GM20000 (cell line): ENCODE measurements at places on chromosomes 12 and 14.
A peak's percentile ranks its signal among the peaks of the same experiment; 100 is the strongest.

DNA sequence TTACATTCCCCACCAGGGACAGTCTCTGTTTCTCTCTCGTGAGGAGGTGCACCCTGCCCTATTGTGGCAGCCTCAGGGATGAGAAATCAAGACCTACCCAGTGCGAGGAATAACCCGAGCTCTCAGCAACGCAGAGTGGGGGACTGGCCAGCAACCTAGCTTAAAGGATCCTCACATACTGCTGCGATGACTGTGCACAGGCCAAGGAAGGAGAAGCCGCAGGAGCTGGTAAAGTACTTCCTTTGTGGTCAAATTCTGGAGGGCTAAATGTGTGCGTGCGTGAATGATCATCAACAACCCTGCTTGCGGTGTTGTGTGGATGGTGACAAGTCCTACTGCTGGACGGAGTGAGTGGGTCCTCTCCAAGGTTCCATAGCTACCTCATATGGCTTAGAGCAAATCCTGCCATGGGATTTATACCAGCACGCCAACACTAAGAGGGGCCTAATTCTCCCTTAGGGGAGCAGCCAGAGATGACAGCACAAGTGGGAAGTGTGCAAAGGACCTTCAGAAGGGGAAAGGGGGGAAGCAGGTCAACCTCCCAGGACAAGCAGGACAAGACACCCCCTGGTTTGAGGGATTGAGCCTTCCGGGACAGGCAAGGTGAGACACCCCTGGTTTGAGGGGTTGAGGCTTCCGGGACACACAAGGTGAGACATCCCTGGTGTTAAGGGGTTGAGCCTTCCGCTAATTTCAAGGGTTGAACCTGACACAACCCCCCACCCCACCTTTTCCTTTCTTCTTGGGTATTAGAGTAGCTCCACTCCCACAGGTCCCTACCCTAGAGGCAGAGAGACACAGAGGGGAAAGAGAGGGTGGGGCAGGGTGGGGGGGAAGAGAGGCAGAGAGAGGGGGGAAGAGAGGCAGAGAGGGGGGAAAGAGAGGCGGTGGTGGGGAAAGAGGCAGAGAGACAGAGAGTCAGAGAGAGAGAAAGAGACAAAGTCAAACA, 58.8 kb upstream of the AP4S1 start:
- no peak for DNase-seq

GRCh38 chr14:98847521-98848468, 424.2 kb downstream of the BCL11B start:
- DNase-seq: no peak

GRCh38 chr12:4169531-4169930, 104.0 kb upstream of the CCND2 start:
- DNase-seq: no peak

DNA sequence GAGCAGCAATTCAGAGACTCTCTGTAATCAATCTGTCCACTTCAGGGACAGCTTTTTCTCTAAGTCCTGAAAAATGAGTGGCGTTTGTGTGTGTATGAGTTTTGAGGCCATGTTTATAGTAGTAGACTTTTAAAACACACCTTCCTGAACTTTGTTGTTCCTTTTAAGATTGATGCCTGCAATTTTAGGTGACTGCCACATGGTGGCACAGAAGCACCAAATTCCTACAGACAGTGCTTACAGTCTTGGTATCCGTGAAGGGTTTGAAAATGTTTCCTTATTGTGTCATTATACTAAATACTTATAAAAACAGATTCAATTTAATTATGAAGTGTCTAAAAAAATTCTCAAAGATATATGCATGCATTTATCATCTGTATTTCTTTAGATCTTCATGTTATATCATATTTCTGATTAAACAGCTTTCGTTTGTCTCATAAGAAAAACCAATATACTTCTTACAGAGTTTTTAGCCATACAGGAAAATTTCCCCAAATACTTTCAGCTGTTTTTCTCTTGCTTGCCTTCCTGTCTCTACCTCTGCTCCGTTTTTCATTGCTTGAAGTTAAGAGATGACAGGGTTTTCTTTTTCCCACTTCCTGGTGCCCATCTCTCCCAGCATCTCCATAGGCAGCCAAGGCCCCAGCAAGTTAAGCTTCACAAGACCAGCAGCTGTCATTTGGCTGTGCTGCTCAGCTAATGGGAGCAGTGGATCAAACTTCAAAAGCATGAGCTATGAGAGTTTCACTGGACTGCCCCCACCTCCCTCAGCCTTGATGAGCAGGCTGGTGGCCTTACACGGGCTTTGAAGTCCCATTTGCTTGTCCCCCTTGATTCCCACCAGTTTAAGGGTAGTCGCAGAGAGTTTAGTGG, 259.6 kb downstream of the AKAP6 start:
- DNase-seq: peak; percentile 30

GRCh38 chr12:92553389-92553788, 149.4 kb upstream of the PLEKHG7 start:
- DNase-seq: peak; percentile 33

GRCh38 chr14:33420051-33420627, 481.5 kb downstream of the NPAS3 start:
- no peak for DNase-seq

GRCh38 chr12:103499571-103499970, 3.8 kb upstream of the C12orf42 start:
- no peak for DNase-seq

DNA sequence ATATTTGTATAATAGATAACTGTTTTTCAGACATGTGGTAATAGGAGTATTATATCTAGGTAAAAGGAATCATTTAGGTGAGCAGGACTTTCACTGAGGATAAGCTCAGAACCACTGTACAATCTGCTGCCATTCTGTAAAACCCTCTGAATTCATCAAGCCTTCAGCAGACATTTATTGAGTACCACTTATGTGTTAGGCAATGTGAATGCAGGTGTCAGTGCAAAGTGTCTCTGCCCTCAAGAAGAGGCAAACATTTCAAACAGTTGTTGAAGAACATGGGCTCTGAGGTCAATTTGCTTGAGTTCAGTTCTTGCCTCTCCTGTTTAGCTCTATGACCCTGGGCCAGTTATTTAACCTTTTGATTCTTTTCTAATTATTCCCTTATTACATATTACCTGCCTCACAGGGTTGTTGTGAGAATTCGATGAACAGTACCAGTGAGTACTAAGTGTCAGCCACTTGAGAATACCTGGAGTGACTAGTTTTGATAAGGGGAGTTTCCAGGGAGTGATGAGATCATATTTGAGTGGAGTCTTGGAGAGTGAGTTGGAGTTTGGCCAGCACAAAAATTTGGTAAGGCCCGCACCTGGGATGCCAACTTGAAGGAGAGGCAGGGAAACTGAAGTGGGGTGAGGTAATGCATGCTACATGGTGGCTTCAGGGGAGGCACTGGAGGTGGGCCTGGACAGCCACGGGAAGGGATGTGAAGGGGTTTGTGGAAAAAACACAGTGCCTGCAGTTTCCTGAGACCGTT, 33.7 kb downstream of the RASSF8 start:
- no peak for DNase-seq

DNA sequence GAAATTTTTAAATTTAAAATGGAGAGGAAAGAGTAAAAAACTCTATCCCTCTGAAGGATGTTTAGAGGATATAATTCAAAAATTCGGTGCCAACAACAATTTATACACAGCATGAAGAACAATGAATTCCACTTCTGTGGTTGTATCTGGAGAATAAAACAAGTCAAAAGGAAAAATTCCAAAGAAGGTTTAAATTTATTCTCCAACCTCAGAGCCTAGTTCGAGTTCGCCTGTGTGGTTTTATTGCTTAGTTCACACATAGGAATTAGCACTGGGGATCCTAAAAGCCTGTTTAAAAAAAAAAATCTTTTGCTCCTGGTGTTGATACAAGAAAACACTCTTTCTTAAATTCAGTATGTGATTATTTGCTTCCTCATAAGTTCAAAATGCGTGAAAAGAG, 79.2 kb downstream of the LLPH start:
- no peak for DNase-seq

DNA sequence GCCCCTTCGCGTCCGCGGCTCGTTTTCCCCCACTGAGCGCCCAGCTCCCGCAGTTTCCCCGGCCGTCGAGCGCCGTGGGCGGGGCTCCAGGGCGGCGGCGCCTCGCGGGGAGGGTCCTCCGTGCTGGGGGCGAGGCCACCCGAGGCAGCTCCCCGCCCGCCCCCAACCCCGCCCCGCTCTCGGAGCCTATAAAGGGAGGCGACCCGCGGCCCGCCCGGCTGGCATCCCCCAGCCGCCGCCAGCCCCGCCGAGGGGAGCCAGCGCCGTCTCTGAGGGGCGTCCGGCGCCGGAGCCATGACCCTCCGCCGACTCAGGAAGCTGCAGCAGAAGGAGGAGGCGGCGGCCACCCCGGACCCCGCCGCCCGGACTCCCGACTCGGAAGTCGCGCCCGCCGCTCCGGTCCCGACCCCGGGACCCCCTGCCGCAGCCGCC, at the start of gene TAMALIN:
TAMALIN (plus strand) TSS at position 221 of the 432 bp plus-strand sequence; CDS start at position 295, 74 bp downstream.
- DNase-seq: peak; percentile 81

GRCh38 chr12:114952573-114953271, 268.7 kb upstream of the TBX3 start:
- DNase-seq: no peak

DNA sequence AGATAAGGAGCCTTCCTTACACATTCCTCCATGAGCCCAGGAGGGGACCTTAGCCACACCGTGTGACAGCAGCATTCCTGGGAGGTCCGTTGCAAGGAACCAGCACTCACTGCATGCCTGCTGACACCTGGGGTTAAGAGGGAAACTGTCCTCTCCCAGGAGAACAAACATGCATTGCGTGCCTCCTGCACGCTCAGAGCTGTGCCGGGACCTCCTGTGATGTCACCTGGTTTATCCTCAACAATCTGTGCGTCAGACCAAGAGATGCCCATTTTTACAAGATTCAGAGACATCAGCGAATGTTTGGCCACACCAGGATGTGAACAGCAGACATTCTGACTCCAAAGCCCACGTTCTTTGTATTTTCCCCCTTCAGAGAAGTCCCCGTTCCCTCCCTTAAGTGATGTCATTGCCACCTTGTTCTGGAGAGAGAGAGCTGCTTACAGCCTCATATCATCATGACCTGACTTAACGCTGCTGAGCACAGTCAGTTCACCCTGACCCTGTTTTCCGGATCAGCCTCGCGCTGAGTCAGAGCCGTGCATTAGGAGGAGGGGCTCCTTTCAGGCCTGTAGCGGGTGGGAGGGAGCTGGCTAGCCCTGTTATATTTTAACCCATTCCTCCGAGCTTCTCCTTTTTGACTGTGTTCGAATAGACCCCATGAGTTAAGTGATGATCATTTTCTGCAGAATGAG, 36.2 kb downstream of the TMEM120B start:
- DNase-seq: no peak

DNA sequence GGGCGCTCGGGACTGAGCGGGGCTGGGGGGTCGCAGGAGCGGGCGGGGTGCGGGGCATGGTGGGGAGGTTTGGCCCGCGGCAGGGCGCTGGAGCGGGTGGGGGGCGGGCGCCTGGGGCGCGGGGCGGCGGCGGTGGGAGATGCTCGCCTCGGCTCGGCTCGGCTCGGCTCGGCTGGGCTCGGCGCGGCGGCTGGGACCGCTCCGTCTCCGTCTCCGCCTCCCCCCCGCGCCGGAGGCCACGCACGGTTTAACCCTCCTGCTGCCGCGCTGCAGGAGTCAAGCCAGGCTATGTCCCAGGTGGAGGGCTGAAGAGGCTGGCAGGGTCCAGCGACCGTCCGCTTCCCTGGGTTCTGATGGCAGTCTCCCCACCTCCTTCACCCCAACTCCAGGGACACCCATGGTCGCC, at the start of gene PIANP:
PIANP (minus strand) TSS at position 170 of the 406 bp plus-strand sequence. CDS start 2,754 bp downstream, outside the sequence.
- no peak for DNase-seq

- no peak for DNase-seq
Observed at GRCh38 chr12:25427337-25428249, 125.5 kb downstream of the LMNTD1 start.

DNA sequence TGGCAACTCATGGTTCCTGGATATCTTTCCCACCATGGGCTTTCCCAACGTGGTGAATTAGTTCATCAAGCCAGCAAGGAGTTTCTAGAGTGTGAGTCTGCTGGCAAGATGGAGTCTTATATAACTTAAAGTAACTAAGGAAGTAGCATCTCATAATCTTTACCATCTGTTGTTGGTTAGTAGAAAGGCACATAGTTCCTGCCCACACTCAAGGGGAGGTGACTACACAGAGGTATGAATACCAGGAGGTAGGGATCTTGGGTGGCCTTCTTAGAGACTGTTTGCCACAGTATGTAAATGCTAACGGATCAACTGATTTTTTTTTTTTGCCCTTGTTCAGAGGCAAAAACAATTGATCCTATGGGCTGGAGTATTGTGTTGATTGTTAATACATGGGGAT, 446.9 kb downstream of the ATP23 start:
- no peak for DNase-seq

DNA sequence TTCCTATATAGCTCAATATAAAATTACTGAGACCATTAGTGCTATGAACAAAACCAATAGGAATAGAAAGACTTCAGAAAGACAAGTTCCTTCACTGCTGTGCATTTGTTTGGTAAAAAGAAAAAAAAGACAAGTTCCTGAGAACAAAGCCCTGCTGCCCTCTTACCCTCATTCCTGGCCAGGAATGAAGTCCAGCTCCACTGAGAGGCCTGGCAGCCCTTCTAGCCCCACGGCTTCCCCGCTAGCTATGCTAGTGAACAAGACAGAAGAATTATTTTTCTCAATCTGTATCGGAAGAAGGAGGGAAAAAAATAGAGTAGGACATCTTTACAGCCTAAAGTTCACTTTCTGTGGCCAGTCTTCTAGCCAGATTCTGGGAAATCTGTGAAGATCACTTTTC, 1.6 kb downstream of the MFAP5 start:
- DNase-seq: no peak

GRCh38 chr12:109820816-109821381, 12.3 kb downstream of the TRPV4 start:
- DNase-seq: no peak

DNA sequence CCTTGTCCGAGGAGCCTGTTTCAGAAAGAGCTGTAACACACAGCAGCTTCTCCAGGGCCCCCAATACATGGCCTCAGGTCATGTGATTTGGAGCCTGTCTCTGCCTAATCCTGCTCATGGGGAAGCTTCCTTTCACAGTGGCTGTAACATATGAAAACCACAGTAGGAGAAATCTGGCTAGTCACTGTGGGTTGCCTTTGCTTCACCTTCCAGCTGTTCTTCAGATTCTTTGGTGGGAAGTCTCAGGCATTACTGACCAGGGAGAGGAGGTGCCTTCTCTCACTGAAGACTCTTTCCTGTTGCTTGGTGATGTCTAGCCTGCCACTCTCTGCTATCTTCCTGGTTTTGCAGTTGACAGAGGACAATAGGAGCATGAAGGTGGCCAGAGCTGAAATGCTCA, 350.6 kb downstream of the DPF3 start:
- no peak for DNase-seq

DNA sequence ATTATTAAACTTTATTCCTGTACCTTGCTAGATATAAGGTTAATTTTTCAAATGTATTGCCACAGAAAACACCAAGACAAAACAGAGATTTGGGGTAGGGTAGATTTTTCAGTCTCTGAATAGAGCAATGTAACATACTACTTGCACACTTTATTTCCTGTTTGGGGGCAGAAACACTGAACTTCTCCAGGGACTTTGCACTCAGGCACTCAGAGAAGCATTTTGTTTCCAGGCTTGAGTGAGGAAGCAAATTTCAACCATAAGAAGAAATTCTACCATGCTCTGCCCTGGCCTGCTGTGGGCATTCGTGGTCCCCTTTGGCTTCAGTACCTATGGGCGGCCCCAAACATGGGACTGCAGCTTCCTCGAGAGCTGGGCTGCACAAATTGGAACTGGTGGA, 399.1 kb downstream of the DAD1 start:
- no peak for DNase-seq

- DNase-seq: peak; percentile 56
Observed at GRCh38 chr12:99043319-99043914, 398.3 kb downstream of the APAF1 start.
